Kidney (tissue), 22 donors: ENCODE measurements at places on chromosomes 5 and 9. TPM values are rescaled to one million over a fixed set of nuclear protein-coding genes. Genes with fewer than 3 reads are reported as not detected.

Gene NPDC1
- 189 TPM for total RNA-seq

DNA sequence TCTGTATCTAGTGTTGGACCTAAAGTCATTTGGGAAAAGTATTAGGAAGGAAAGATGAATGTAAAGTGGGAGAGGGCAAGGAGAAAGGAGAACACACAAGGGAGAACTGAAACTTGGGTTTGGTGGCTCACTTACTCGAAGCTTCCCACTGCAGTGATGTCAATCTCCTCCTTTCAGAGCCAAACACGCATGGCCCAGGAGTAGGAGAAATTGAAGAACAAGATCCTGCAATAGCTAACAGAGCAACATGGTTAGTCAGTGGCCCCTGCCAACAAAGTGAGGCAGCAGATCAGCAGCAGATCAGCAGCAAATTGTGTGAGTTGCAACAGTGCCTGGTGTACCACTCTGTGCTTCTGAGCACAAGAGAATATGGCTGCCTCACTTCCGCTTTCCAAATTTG is 366.4 kb downstream of the PSAT1 start:
- no peak for DNase-seq

DNA sequence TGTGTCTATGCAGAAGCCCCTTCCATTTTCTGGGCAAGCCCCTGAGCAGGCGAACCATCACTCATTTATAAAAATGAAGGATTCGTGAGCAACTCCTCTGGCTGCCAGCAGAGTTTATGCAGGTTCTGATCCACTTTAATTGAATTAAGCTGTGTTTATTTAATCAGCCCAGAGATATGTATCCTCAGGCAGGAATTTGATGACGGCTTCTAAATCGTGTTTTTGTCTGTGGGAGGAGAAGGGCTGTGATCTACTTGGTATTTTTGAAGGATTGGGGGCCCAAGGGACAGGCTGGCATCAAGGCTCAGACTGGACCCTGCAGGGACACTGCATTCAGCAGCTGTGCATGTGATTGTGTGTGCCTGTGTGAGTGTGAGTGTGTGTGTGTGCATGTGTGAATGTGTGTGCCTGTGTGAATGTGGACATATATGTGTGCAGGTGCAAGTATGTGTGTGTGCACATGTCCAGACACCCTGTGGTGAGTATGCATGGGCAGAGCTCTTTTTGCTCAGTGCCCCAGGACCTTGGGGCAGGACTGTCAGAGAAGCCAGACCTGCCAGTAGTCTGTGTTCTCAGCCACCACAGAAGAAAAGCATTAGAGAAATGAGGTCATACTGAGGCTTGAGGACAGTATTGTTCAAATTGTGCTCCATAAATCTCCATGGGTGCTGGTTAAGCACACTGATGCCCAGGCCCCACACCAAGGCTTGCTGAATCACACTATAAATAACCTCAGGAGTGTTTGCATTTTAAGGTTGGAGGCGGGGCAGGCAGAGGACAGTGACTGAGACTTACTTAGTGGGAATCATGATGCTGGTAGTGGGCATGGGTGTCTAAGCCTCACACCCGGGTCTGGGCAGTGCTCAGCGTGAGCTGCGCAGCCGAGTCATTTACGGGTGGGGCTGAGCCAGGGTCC is 164.0 kb downstream of the CARTPT start:
- no peak for DNase-seq

DNA sequence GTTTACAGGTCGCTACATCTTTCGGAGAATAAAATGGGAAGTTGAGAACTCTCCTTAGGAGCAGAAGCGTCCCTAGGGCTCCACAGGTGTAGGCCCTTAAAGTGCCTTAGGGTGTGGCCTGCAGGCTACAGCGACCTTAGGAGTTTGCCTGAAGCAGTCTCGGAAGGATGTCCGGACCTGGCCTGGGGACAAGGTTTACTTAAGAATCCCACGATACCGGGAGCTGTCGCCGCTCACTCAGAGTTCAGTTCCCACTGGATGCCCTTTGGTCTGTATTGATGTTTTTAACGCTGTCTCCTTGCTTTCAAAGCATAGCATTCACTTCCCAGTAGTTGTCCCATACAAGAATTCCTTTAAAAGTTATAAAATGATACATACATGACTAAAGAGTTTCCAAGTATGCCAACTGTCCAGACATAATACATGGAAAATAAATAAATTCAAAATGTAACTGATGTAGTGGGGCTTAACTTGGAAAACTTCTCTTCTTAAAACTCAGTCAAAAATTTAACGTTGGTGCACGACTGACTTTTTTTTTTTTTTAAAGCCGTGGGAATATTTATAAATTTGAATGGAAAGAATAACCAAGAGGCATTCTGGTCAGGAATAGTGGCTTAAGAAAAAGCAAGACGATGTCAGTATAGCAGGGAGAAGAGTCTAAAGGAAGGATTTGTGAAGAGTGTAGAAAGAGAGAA is 848 bp downstream of the RAD50 start:
- peak; percentile 43 for DNase-seq
